Cortex of kidney (tissue), 1 donor: ENCODE measurements at places on chromosomes 7 and 10.

DNA sequence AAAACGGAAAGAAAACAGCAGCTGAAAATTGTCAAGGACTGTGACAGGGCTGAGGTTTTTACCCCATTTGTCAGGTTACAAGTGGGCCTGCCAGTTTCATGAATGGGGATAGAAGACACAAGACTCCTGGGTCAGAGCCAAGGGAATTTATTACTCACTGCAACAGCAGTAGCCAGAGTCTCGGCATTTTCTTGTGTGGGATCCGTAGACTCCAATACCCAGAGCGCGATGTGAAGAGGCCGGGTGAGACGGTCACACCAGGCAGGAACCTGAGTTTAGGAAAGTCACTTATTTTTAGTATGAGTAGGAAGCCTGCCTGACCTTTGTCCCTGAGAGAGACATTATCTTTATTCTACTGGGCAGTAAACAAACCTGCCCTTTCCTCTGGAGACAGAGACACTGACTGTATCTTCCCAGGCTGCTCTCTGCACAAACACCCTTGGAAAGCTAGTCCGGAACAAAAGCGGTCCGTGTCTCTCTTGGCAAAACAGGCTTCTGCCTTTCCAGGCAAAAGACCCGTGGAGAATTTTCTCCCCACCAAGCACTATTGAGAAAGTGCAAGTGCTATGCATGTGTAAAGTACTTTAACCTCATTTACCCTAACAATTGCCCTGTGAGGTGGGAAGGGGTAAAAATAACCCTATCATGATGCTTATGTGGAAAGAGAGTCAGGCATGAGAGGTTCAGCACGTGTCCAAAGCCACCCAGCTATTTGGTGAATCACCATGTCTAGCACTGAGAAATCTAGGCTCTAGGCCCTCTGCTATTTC lies 58.4 kb downstream of the JCAD start:
- no peak for DNase-seq

DNA sequence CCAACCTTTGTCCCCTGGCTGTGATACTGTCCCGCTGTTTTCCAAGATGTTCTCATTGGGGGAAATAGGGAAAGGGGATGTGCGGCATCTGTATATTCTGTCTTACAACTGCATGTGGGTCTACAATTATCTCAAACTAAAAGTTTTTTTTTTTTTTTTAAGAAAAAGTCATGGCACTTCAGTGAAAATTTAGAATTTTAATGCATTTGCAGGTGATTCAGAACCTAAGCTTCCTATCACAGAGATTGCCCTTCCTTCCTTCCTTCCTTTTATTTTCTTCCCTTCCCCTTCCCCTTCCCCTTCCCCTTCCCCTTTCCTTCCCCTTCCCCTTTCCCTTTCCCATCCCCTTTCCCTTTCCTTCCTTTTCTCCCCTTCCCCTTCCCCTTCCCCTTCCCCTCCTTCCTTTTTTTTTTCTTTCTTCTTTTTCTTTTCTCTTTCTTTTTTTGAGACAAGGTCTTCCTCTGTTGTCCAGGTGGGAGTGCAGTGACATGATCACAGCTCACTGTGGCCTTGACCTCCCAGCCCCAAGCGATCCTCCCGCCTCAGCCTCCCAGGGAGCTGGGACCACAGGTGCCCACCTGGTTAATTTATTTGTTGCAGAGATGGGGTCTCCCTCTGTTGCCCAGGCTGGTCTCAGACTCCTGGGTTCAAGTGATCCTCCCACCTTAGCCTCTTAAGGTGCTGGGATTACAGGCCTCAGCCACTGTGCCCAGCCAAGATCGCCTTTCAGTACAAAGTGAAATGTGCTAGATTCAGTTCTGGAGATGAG lies 32.0 kb downstream of the JAKMIP3 start:
- DNase-seq = no peak

DNA sequence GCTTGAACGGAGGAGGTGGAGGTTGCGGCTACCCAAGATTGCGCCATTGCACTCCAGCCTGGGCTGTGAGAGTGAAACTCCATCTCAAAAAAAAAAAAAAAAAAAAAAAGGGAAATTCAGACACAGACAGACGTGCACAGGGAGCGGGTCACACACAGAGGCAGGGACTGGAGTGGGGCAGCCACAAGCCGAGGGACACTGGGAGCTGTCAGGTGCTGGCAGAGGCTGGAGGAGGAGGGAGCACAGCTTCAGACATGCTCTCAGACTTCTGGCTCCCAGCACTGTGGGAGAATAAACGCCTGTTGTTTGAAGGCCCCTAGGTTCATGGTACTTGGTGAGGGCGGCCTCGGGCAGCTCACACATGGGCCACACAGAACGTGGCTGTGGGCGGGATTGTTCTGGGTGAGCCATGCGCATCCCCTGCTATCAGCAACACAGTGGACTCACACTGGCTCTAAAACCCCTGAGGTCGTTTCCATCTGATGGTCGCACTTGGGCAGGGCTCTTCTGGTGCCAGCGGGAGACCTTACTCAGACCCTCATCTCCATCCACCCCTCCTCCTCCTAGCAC lies 375.9 kb downstream of the DNAJB6 start:
- DNase-seq = no peak

- no peak for DNase-seq
Observed at GRCh38 chr7:132379292-132379691, 197.0 kb downstream of the PLXNA4 start.

DNA sequence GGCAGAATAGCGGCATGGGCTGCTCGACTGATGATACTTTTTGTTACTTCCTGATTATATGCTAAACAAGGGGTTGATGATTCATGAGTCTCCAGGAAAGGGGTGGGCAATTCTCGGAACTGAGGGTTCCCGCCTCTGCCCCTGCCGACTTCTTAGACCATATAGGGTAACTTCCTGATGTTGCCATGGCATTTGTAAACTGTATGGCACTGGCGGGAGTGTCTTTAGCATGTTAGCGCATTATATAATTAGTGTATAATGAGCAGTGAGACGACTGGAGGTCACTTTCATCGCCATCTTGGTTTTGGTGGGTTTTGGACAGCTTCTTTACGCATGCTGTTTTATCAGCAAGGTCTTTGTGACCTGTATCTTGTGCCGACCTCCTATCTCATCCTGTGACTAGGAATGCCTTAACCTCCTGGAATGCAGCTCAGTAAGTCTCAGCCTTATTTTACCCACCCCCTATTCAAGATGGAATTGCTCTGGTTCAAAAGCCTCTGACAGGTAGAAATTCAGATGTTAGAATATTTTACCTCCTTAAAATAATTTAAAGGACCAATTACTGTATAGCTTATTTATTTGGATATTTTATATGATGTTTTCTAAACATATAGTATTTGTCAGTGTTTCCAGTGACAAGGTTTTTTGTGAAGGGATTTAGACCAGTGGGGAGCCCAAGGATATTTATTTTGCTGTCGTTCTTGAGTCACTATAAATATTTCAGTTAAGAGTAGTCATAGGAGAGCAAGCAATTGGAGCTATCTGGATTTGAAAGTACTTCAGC lies 90.1 kb upstream of the PIK3CG start:
- no peak for DNase-seq

DNA sequence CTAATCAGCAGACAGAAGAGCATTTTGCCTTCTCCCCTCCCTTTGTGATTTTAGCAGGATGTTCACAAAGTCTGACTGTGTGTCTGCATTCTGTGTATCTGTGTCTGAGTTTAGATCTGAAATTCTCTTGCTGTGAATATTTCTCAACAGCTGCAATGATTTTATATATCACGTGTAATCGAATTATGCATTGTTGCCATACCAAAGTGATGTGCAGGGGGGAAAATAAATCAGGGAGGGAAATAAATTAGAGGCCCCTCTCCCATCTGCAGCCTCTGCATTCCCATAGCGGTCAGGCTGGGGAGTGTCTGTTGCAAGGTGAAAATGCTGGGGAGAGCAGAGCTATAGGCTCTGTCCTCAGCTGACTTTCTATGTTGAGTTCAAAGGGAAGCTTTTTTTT lies 209.0 kb downstream of the LRMDA start:
- no peak for DNase-seq

DNA sequence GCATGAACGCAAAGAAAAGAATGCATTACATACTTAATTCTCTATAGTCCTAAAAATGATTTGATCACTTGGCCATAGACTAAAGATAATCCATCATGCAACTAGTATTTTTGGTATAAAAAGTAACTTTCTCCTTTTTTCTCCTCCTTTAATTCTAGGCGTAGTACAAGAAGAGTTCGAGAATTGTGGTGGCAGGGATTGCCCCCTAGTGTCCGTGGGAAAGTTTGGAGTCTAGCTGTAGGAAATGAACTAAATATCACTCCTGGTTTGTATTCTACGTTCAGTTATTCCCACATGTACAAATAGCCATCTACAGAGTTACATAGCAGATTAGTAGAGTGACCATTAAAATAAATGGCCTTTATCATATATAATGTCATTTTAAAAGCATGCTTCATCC lies 45.5 kb upstream of the HELLS start:
- DNase-seq = no peak

DNA sequence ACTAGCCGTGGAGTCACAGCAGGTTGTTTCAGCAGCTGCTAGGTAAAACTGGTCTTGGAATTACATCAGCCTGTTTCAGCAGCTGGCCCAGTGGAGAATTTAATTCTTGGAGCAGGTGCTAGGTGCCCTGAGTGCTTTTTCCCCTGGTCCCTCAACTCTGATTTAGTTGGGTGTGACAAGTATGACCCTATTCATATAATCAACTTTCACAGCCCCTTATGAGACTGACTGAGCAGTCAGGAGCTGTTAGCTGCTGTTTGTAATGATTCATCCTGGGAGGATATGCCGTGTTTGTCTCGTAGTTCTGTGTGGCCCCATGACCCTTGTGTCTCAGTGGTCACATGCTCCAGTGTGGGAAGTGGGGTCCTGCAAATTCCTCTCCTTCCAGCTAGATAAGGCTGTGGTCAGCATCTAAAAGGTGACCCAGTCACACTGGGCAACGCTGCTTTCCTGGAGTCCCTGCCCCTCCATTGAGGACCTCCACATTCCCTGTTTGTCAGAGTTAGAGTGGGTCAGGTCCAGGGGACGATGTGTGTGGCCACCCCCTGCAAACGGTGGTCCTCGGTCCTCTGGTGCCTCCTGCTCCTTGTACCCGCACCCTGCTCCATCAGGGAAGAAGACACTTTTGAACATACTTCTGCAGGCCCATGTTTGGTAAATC lies 28.3 kb downstream of the TBATA start:
- DNase-seq = no peak

- no peak for DNase-seq
Observed at GRCh38 chr10:42836096-42836495, 53.5 kb downstream of the BMS1 start.

DNA sequence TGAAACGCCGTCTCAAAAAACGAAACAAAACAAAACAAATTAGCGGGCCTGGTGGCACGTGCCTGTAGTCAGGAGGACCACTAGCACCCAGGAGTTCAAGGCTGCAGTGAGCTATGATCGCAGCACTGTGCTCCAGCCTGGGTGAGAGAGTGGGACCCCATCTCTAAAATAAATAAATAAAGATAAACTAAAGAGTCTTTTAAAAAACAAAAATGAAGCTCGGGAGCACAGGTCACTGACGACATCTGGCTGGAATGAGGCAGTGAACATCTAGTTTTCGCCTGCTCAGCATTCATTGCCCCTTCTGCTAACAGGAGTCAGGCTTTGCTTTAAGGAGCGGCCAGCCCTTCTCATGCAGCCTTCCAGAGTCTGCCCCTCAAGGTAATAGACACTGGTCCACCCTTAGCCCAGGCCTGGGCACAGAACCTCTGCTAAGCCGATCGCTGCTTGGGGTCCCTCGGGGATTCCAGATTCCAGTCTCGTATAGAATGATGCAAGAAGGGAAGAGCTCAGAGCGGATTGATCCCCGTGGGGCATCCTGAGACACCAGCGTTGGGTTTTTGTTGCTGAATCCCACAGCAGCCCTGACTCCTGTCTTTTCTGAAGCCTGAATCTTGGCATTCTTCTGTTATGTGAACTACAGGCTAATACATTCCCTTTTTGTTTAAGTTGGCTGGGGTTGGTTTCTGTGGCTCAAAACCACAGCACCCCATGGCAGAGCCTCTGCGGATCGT lies 14.2 kb upstream of the FOXK1 start:
- no peak for DNase-seq

GRCh38 chr7:76368190-76368589 lies 9.4 kb upstream of the YWHAG start:
- DNase-seq = no peak

DNA sequence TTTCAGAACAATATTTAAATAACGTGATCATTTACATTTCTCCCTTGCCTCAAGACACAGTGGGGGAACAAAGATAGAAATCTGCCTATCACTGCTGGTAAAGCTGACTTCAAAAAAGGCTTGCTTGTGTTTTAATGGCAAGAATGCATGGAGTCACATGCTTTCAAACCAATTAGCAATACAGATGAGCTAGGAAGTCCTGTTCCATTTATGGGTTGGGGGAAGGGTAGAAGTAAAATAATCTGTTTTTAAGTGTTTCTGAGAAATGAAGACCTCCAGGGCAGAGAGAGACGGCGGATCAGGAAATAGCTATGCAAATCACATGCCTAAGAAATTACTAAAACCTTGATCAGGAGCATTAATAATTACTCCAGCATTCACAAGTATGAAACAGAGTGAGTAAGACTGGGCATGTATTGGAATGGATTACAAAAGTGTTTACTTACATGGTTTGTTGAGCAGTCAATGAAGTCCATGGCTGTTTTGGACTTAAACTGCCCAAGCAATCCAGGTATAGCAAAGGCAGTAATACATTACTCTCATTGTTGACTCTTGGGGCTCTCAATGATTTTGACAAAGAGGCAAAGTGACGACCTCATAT lies 142.0 kb downstream of the ARID5B start:
- no peak for DNase-seq

DNA sequence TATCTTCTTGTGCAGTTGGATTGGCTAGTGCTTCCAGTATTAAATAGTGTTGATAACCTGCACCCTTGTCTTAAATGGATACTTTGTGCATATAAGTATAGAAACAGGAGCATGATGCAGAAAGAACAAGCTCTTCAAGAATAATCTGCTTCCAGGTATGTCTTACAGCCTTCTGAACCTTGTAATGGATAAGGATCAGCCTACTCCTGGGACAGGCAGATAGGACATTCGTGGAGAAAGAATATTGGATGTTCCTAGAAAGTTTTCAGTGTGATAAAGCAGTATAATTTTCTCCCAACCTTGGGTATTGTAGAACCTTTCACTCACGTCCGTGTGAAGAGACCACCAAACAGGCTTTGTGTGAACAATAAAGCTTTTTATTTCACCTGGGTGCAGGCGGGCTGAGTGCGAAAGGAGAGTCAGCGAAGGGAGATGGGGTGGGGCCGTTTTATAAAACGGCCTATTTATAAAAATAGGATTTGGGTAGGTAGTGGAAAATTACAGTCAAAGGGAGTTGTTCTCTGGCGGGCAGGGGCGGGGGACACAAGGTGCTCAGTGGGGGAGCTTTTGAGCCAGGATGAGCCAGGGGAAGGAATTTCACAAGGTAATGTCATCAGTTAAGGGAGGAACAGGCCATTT lies 27.2 kb downstream of the C1GALT1 start:
- DNase-seq = no peak

DNA sequence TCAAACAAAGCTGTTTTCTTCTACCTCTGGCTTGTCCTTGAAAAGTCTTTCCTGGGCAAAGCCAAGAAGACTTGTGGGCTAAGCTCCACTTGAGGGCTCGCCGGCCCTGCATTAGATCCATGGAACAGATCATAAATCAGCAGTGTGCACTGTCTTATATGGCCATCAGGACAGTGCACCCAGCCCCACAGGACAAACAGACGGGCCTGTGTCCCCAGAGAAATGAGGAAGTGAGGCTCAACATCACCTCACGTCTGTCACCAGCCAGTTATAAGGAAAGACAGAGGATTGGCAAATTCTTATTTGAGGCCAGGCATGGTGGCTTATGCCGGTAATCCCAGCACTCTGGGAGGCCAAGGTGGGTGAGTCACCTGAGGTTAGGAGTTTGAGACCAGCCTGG lies 12.3 kb upstream of the IFT22 start:
- no peak for DNase-seq
